ENCODE measurements at places on chromosomes 16 and 17.

GRCh38 chr17:57016764-57017116, 38.8 kb downstream of the SCPEP1 start:
- no peak for DNase-seq

- no peak for DNase-seq
Measured at GRCh38 chr16:19084139-19084538, 16.7 kb downstream of the COQ7 start.

DNA sequence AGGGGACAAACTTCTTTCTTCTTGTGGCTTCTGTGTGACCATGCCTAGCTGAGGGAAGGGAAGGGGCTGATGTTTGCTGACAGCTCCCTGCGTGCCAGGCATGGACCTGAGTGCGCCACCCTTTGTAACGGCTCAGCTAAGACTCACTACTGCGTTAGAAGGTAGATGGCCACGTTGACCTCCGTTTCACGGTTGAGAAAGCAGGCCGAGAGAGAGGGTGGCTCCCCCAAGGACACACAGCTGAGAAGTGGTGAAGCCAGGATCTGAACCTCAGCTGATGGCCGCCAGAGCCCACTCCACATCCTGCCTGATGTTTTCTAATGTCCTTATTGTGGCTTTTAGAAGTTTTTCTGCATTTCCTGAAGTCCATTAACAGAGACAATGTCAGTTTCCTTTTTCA, 45.1 kb downstream of the RGS9 start:
- no peak for DNase-seq

- DNase-seq: peak; percentile 49
Measured at GRCh38 chr16:49350265-49351095, 23.1 kb upstream of the C16orf78 start.
